Neural progenitor cell (in vitro differentiated cells): ENCODE measurements at places on chromosomes 11 and 22. TPM values are rescaled to one million over a fixed set of nuclear protein-coding genes. Genes with fewer than 3 reads are reported as not detected.

The MMP11 gene
- total RNA-seq: 4.1 and 13.7 TPM in 2 replicates

- H3K27ac ChIP-seq: no peak overlapping the region
- H3K4me3 ChIP-seq: no peak overlapping the region
- DNase-seq: no peak
- H3K36me3 ChIP-seq: no peaks in the 10 kb centered on the region
These were observed 161.1 kb downstream of the BBOX1 start for GRCh38 chr11:27201454-27202302.

GRCh38 chr11:122149202-122149601, 33.2 kb upstream of the BLID start:
- H3K27ac ChIP-seq: no peak overlapping the region
- H3K36me3 ChIP-seq: no peaks in the 10 kb centered on the region
- H3K27me3 ChIP-seq: no peaks in the 10 kb centered on the region
- no peak overlapping the region for H3K4me3 ChIP-seq
- DNase-seq: no peak

- no peak overlapping the region for H3K27ac ChIP-seq
- H3K36me3 ChIP-seq: no peaks in the 10 kb centered on the region
- H3K4me1 ChIP-seq: no peaks in the 10 kb centered on the region
- H3K27me3 ChIP-seq: no peaks in the 10 kb centered on the region
- no peak overlapping the region for H3K4me3 ChIP-seq
These were observed 63.5 kb downstream of the BRD1 start for GRCh38 chr22:49764127-49764581.

DNA sequence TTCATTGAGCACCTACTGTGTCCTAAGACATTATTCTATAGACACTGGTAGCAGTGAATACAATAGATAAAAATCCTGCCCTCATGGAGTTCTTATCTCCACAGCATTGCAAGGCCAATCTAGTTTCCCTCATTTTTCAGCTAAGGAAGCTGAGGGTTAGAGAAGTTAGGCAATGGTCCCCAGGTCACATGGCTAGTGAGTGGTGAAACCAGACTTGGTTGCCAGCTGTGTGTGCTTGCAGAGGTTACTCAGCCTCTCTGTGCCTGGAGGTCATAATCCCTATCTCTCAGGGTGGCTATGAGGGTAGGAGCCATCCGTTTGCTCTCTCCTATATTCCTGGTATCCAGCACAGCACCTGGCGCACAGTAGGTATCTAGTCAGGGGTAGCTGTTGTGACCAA, 147.7 kb upstream of the SEZ6L start:
- H3K4me1 ChIP-seq: no peaks in the 10 kb centered on the region
- no peak for DNase-seq
- H3K27me3 ChIP-seq: no peaks in the 10 kb centered on the region
- no peak overlapping the region for H3K4me3 ChIP-seq

DNA sequence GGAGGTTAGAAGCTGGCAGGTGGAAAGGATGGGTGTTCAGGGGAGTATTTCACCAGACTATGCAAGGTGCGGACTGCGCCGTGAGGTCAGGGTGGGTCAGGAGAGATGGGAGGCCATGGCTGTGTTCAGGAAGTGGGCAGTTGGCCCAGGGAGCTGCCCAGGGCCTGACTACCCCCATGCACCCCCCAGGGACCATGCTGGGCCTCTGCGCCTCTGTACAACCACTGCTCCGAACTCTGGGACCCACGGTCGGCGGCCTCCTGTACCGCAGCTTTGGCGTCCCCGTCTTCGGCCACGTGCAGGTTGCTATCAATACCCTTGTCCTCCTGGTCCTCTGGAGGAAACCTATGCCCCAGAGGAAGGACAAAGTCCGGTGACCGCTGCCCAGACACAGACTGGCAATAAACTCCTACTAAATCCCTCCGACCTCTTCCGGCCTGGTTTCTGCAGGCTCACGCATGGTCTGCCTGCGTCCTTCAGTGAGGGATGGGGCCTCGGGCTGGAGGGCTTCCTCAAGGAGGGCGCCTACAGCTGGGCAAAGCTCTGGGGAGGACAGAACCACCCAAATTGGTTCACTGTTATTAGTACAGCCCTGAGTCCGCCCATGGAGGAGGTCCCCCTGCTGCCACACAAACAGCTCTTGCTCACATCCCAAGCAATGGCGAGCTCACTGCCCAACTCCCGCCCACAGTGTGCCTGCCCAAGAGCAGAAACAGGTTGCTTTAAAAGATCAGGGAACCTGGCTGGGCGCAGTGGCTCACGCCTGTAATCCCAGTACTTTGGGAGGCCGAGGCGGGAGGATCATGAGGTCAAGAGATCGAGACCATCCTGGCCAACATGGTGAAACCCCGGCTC, 4.2 kb downstream of the PHLDA2 start:
- peaks cover 38% of the 10 kb centered on the region for H3K27me3 ChIP-seq
- H3K36me3 ChIP-seq: no peaks in the 10 kb centered on the region
